ENCODE measurements at places on chromosomes 3 and 15.

DNA sequence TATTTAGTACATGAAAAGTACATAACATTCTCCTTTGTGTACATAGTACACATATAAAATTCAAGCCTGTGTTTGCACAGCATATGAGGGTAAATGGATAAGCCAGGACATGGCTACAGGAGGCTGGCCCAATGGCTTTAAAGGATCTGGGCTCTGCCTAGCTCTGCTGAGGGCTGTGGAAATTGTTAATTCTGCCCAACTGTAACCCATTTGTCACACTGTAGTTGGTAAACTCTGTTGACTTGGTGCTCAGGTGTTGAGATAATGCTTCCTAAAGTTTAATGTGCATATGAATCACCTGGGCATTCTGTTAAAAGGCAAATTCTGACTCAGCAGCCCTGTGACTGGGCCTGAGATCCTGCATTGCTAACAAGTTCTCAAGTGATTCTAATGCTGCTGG lies 196.5 kb upstream of the ZPLD1 start:
- DNase-seq: no peak

DNA sequence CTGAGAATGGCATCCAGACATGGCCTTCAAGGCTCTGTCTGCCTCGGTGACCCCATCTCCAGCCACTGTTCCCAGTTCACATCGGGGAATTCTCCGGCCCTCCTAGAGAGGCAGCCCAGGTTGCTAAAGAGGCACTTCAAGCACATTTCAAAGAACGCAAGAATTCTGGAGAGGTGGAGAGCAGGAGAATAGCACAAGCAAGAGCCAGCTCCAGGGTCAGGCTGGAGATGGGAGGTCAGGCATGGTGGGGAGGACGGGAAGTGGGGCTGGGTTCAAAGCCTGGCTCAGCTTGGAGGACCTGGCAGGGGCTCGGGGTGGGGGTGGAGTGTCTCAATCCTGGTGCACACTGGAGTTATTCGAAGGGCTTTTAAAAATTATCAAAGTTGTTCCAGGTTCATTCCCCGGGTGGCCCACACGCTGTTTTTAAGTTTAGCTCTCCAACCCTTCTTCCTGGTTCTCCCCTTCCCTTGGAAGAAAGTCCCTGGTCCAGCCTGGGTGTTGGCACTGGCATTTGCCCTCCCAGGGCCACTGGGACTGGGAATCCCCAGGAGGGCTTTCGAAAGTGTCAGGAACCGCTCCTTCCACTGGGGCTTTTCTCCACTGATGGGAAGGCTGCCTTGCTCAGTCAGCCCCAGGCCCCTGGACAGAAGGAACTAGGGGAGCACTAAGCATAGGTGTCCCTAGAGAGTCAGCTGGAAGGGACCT lies 35.8 kb downstream of the ZNF710 start:
- no peak for DNase-seq

DNA sequence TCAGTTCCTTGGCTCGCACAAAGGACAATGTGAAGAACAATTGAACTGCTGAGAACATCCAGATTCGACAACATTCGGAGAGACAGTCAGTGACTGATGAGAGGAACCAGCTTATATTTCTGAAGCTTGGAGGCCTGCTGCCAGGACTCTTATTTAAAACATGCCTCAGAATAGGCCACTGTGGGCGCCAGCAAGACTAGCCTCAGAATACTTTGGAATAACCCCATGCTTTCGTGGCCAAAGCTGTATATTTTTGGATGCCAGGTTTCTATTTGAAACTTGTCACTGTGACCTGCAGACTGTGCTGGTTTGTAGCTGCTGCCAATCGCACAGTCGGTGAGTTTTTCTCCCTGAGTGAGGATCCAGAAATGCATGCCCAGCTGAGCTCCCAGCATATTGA lies 129.9 kb upstream of the UBE3A start:
- peak; percentile 25 for DNase-seq

- no peak for DNase-seq
Measured at GRCh38 chr3:100759950-100760349, 50.7 kb downstream of the TFG start.

- DNase-seq: no peak
Measured at GRCh38 chr3:104548401-104548800, 818.3 kb upstream of the ALCAM start.

GRCh38 chr3:42537350-42537749 lies 34.9 kb downstream of the VIPR1 start:
- DNase-seq: no peak

DNA sequence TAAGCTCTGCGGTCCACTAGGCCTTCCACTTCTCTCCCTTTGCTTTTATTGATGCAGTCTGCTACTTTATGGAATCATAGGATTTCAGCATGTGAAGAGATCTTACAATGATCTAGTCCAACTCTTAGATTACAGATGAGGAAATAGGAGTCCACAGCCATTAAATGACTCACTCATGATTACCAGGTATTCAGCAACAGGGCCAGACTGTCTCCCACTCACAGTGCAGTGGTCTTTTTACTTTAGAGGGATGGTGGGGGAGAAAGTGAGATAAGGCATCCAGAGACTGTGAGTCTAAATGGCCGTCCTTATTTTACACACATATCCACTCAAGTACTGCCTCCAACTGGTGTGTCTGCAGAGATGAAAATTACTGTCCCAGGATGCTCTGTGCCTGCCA lies 88.5 kb upstream of the SKOR1 start:
- DNase-seq: no peak

Data from AG10803 (cell line).